ENCODE measurements at places on chromosomes 6 and 20. TPM values are rescaled to one million over a fixed set of nuclear protein-coding genes. Genes with fewer than 3 reads are reported as not detected.

The CLPSL1 gene
- not detected for total RNA-seq

The CNKSR3 gene
- not detected for total RNA-seq

The PCED1A gene
- 24.0 TPM for total RNA-seq

The TFAP2C gene
- total RNA-seq, result not detected

The PPP1R14C gene
- total RNA-seq, result not detected

The PGC gene
- total RNA-seq, result 0.60 TPM

The MCCD1 gene
- not detected for total RNA-seq

All from activated T-helper 1 cell treated with anti-CD3 and anti-CD28 coated beads, Interleukin-12 subunit alpha, Interleukin-12 subunit beta, Interleukin-2, Interleukin-4 antibody, amounts not matched to agents 30 ng/mL and 10 ng/mL and 1 ng/mL, durations not matched to agents 14 hours and 24 hours and 36 hours (primary cell).